T-helper 2 cell (primary cell): ENCODE measurements at places on chromosomes 5 and 9.
A peak's percentile ranks its signal among the peaks of the same experiment; 100 is the strongest.

DNA sequence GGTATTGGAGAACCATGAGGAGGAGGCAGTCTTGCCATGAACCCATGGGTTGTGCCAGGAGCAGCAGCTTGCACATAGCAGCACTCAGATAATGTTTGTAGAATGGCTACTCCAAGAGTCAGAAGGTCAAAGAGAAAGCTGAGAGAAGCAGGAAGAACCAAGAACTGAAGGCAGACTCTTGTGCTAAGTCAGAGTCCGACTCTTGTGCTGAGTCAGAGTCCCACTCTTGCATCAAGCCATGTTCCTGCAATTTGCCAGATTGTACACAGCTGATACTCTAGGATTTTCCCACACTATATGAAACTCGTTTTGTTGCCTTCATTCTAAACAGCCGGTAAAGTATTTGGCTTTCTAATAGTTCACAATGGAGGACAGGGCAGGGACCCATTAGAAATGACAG, 26.2 kb upstream of the HSPA9 start:
- no peak for DNase-seq

- no peak for DNase-seq
Observed at GRCh38 chr5:107952450-107952849, 281.7 kb upstream of the EFNA5 start.

GRCh38 chr9:129402371-129402739, 218.5 kb downstream of the C9orf50 start:
- no peak for DNase-seq

GRCh38 chr9:24479361-24480059, 66.2 kb downstream of the IZUMO3 start:
- DNase-seq = no peak

DNA sequence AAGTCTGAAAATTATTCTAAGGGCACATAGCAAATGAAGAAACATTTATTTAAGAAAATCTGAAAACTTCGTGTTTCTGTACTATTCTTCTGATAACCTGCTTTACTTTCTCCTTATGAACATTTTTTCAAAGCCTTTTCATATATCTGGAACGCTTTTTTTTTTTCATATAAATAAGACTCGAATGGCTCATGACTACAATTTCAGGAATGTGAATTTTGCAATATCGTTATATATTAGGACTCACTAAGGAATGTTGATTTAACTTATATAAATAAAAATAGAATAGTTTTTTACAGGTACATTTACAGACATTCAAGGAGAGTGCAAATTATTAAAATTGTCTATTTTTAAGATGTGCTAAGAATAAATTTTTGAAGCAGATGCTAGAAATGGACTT, 42.9 kb downstream of the GPBP1 start:
- no peak for DNase-seq

DNA sequence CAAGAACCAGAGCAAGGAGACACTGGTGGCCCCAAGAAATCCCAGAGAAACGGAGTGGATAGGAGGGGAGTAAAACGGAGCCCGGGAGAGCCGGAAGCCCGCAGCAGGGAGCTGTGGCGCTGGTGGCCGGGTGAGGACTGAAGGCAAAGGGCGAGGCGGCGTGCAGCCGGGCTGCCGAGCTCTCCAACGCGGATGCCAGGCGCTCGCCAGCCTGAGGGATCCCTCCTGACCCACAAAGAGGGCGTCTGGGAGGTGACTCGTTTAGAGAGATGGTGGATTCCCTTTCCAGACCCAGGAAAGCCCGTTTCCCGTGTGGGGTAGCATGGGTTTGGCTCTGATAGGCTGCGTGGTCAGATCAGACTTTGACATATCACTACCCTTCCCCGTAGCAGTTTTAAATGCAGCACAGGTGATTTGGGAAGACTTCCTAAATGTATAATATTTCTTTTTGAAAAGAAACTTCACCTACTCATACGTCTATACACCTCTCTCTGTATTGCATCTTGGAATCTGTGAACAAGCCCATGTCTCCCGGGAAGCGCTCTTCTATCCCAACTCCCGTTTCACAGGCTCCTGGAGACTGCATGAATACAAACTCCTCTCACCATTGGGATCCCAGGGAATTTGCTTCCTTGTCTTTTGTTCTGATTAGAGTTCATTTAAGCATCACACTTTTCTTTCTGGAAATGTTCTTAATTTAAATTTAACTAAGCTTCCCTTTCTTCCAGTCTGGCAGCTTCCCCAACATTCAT, 158.1 kb downstream of the C9orf152 start:
- DNase-seq = peak; percentile 40

DNA sequence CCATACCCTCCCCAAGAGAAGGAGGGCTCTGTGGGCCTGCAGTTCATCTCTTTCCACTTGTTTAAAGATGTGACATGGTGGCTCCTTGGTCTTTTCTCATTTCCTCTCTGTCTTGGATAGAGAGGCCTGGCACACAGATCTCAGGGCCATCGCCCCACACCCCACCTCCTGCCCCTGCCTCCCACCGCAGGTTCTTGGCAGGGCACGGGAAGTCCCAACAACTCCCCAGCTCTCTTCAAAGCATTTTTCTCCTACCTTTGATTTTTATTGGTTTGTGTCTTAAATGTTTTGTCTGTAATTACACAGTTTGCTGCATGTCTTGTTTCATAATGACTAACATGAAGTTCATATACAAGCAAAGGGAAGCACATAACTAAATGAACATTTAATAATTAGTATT, 178.5 kb upstream of the MSX2 start:
- no peak for DNase-seq

DNA sequence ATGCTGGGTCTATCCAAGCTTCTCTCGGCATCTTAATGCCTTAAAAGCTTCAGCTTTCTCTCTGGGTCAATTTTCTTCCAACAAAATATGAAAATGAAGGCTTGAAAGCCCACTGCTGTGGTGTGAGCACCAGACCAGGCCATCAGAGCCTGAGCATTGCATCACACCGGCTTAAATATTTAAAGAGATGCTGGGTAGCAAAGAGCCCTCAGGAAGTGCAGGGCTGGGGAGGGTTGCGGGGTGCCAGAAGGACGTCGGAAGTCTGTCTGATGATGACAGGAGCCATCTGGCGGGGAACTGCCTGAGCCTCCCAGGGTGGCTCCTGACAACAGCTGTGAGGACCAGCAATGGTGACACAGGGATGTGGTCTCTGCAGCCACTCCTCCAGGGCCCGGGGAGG, 185.5 kb downstream of the OLFM1 start:
- DNase-seq = no peak

- no peak for DNase-seq
Observed at GRCh38 chr9:81224166-81225081, 464.9 kb downstream of the TLE1 start.

DNA sequence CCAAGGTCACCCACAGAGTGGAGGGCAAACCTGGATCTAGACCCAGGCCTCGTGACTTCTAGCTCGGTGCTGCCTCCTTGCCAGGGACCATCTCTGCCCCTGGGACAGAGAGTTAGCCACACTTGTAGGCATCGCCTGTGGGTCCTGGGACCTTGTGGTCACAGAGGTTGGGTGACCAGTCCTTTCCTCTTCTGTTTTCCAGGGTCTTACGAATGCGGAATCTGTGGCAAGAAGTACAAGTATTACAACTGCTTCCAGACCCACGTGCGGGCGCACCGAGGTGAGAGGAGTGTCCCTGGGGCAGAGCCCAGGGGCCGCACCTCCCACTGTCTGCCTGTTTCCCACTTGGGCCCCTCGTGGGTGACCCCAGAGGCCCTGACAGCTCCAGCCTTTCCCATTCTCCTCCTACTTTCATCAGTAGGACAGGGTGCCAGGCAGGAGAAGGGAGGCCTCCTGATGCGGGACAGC, 76.3 kb downstream of the AMBP start:
- no peak for DNase-seq

DNA sequence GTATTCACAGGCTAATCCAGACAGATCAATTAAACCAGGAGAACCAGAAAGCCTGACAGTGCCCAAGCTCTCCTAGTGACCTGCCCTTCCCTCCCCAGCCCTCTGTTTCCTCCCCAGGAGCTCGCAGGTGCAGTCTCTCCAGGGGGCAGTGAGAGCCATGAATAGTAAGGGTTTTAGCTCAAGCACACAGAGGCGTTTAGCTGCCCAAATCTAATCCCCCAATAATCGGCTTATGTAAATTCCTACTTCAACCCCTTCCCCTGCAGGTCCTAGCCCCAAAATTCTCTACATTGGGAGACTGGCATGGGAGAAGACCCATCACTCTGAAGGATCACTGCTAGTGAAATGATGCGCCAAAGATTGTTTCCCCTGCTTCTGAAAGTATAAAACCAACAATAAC, 10.5 kb upstream of the TAL2 start:
- no peak for DNase-seq

- DNase-seq = no peak
Observed at GRCh38 chr5:20213803-20214202, 225.8 kb upstream of the CDH18 start.

- no peak for DNase-seq
Observed at GRCh38 chr9:91418215-91418610, 5.4 kb downstream of the NFIL3 start.

- DNase-seq = no peak
Observed at GRCh38 chr9:28616310-28616709, 1043.0 kb upstream of the C9orf72 start.

GRCh38 chr9:127707766-127708165, 978 bp downstream of the CFAP157 start:
- DNase-seq = no peak

DNA sequence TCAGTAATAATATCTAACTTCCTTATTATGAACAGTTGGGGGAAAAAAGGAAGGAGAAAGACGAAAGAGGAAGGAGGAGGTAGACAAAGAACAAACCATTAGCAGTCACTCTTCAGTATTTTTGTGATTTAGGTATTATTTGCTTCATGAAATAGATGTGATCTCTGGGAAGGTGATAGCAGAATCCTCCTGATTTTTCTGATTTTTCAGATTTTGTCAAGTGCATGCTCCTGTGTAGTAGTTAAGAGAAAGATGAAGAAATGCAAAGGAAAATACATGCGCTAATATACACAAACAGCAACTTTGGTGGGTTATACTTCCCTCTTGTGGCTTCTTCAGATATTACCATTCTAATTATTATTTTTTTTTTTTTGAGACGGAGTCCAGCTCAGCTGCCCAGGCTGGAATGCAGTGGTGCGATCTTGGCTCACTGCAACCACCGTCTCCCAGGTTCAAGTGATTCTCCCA, 31.6 kb downstream of the LMNB1 start:
- no peak for DNase-seq

DNA sequence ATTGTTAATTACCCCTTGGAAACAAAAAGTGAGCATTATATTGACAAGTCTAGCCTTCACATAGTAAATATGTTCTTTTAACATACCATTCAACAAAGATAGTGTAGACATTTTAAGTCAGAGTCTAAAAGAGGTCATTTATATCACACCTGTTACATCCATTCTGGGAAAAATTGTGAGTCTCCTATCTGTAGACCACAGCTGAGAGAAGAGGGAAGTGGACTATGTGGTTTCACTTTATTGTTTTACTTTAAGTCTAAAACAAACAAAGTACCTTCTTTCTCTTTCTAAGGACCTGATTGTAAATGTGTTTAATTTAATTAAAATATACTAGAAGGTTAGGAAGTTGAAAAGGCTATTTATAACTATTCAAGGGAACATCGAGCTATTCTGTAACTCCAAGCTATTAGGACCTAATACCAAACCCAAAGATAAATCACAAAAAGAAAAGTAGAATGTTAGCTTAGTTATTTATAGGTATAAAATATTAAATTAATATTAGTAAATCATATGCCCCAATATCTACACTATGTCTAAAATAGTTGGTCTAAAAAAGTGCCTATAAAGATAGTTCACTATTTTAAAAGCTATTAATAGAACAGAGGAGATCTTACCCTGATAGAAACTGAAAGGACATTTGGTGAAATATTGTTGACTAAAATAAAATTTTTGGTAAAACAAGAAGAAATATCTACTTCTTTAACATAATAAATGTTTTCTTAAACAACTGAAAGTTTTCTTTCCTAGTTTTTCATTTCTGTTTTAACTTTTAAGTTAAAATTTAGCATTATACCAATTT, 134.9 kb downstream of the TMEM167A start:
- DNase-seq = no peak

DNA sequence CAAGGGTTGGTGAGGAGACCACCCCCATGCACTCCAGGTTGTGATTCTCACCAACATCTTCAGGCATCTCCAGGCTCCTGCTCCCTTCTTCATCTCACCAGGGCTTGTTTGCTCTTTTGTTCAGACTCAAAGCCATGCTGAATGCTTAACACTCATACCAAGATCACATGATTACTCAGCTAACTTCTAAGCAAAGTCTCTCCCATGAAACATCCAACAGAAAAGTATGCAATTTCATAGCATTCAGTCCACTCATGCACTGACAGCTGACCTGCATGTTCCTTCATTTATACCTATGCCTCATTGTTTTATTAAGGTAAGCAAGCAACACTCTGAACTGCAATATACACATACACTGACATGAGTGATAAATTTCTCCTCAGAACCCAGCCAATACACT, 69.0 kb downstream of the SHC3 start:
- DNase-seq = no peak

DNA sequence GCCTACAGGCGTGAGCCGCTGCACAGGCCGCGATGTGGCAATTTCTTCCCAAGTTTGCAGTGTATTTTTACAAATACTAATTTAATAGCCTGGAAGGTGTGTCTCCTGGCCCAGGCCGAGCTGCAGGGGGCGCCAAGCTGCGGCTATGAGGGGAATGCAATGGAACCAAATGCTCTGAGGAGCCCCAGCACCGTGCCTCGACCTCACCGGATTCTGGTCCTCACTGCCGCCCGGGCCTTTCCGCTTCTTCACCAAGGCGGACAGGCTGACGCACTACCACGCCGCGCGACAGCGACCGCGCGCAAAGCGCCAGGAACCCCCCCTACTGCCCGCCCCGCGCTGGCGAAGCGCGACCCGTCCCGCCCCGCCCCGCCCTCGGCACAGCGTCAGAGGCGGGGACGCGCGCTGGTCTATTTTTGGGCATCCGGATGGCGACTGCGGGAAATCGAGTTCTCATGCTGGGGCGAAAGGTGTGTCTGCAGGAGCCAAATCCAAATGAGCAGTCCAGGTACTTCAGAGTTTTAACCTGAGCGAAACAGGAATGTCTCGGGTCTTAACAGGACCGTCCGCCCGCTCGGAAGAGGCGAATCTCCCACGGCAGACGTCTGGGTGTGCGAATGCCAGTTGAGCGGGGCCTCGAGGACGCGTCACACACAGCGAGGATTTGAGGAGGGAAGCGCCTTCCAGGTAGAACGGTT, 31.7 kb upstream of the PRXL2C start:
- peak; percentile 58 for DNase-seq

GRCh38 chr9:105062222-105062855, 134.4 kb upstream of the ABCA1 start:
- DNase-seq = no peak

DNA sequence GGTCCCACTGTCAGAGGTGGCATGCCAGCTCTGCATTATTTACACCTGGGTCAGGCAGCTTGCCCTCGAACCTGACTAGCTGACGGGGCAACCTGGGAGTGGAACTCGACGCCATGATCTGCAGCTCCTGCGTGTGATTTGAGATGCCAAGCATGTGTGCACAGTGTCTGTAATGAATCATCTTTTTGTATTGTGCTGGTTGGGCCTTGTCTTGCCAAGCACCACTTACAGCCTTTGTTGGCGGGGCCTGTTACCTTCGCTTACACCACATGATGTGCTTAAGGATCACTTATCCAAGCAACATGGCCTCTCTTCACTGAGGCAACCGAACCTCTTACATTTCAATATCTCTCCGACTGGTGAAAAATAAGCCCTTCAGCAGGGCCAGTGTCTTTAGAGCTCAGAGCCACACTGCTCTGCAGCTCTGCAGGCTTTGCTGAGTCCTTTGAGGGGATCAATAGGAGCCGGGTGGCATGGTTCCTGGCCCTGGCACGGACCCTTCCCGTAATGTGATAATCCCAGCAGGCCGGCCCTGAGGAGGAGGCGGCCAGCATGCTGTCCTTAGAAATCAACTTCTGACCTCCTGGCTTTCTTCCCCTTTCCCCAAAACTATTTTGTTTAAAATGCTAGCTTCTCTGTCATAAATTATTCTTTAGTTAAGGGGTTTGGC, 297.7 kb upstream of the CD180 start:
- DNase-seq = no peak
